Left renal cortex interstitium (tissue), 4 donors: ENCODE measurements at places on chromosomes 1 and 21. TPM values are rescaled to one million over a fixed set of nuclear protein-coding genes. Genes with fewer than 3 reads are reported as not detected.

- DNase-seq, result no peak
Observed at GRCh38 chr1:224629965-224630364, 13.8 kb downstream of the CNIH3 start.

DNA sequence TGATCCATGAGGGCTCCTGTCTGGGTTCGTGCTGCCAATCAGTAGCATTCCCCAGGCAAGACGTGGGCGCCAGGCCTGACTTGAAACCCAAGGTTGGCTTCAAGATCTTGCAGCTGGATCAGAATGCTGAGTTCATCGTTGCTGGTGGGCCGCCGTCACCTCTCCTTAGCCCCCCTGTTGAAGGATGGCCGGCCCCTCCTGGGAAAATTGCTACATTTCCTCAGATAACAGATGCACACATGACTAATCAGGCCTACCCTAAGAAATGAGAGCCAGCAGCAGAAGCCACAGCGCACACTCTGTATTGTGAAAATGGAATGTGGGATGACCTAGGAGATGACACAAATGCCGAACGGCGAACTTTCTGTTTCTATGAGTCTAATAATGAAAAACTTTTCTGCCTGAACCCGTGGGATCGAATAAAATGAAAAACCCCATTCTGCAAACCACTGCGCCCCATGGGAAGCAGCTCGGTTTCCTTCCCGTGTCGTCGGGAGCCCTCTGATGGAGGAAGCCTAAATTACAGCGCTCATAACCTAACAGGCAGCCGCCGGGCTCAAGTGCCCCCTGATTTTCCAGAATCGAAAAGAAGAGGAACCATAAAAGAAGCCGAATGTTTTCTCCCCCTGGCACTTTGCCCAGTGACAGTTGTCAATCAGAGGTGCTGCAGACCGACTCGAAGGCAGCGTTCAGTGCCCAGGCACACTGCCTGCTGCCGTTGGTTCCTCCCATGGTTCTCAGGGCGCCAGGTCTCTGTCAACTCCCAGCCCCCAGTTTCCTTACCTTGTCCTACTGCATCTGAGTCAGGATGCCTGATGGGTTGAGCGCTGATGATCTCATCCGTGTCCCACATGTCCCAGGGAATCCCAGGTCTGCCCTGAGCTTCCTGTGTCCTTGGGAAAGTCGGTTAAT is 38.2 kb upstream of the H6PD start:
- no peak for DNase-seq

GRCh38 chr1:200525090-200525987 is 95.2 kb downstream of the KIF14 start:
- no peak for DNase-seq

- no peak for DNase-seq
Observed at GRCh38 chr1:116564426-116564825, 6.4 kb downstream of the CD58 start.

- no peak for DNase-seq
Observed at GRCh38 chr1:149877211-149877946, 22.0 kb upstream of the BOLA1 start.

DNA sequence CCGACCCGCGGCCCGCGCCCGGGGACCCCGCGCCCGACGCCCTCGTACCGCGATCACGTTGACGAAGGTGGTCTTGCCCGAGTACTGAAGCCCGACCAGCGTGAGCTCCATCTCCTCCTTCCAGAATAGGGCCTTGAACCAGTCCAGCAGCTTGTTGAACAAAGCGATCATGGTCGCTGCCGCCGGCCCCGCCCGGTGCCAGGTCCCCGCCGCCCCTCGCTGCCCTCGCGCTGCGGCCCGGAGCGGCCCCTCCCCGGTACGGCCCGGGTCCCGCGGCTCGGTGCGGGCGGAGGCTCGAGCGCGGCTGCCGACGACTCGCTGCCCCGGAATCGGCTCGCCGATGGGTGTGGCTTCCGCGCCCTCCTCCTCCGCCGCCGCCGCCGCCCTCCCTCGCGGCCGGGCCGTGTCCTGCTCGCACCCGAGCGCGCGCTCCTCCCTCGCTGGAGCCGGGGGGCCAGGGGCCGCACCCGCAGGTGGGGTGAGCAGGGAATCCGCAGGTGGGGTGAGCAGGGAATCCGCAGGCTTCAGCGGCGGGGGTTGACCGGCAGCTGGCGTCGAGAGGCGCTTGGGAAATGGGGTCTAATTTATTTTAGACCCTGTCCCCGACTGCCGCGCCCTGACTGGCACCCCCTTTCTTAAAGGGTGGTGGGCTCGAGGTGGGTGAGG is at the start of gene ARL8A:
ARL8A (minus strand) TSS at position 336 of the 666 bp plus-strand sequence; CDS start at position 171, 165 bp downstream.
- no peak for DNase-seq

GRCh38 chr1:83769072-83769471 is 229.9 kb downstream of the TTLL7 start:
- DNase-seq, result no peak

DNA sequence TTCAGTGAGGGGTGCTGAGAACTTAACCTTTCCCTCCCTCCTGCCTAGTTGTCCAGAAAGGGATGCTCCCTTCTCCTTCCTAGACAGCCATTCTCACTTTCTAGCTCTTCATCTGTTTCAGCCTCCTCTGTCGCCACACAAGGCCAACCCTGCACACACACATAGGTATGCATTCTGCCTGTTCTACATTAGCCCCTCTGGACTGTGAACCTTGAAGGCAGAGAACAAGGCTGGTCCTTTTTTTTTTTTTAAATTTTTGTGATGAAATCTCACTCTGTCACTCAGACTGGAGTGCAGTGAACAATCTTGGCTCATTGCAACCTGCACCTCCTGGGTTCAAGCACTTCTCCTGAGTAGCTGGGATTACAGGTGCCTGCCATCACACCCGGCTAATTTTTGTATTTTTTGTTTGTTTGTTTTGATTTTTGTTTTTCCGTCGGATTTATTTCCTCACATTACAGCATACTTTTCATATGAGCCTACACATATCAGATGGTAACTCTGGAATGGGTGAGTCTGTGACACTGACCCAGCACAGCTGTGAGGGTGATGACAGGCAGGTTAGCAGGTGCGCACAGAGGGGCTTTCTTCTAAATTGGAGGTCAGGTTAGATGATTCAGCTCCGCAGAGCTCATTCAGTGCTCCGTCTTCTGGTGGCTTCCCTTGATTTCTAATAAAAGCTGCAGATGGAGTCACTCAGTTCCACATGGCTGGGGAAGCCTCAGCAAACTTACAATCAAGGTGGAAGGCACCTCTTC is 4.9 kb upstream of the AKR1A1 start:
- no peak for DNase-seq

- no peak for DNase-seq
Observed at GRCh38 chr1:172084876-172085275, 243.6 kb downstream of the DNM3 start.

DNA sequence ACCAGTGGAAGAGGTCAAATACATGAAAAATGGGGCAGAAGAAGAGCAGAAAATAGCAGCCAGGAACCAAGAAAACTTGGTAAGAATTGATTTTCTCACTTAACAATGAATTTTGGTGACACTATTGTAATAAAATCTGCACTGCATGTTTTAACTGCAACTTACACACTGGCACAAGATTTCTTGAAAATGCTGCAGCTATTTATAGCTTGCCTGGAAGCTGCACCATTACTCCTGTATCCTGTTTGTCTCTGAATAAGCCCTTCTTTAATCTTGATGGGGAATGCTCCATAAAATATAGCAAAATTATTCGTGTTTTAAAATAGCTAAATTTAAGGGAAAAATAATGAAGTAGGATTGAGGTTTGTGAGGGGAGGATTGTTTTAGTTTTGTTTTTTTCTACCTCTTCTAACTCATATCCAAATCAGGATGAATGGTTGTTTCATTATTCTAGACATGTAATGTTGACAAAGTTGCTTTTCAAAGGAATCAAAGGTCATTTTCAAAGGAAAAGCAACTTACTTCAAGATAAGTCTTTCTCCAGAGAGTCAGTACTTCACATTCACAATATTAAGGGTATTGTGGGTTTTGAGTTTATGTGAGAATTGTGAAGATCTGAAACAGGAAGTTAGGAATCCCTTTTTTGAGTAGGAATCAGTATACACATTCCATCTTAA is 120.9 kb downstream of the C1orf21 start:
- no peak for DNase-seq

DNA sequence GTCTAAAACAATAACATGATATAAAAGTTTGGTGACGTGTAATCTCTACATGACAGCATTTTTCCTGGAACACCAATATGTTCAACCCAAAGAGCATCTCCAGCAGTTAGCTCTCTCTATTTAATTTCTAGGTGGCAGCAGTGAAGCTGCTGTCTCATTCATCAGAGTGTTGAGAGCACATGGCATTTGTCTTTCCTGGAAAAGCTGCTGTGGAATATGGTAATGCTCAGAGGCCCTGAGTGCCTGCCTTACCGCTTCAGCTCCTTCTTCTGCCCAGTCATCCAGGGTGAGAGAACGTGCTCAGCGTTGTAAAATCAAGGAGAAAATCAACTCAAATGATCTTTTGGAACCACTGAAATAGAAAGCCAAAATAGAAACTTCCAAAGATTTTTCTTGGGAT is 640.7 kb downstream of the ADGRL2 start:
- no peak for DNase-seq

DNA sequence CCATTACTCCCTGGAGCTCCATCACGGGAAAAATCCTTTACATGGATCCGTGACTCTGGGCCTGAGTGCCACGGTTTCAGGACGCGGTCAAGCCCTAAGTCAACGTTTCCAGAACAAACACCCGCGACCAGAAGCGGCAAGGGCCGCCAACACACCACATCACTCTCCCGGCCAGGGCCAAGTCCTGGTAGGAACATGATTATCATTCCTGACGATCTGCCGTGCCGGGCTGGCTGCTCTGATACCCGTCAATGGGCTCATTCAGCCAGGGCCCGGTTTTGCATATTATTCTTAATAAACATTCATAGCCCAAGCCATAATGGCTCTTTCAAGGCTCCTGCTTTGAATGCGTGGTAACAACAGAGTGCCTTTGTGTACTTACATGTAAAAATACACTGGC is 44.6 kb upstream of the SIM2 start:
- no peak for DNase-seq

GRCh38 chr1:37890378-37891014 is 31.1 kb upstream of the MTF1 start:
- DNase-seq, result no peak

GRCh38 chr1:38670544-38671122 is 188.9 kb downstream of the RRAGC start:
- no peak for DNase-seq

GRCh38 chr1:47696404-47696736 is 258.5 kb downstream of the FOXD2 start:
- no peak for DNase-seq

GRCh38 chr1:48683839-48684238 is 92.9 kb downstream of the BEND5 start:
- no peak for DNase-seq

GRCh38 chr1:56326056-56326455 is 253.3 kb downstream of the PLPP3 start:
- no peak for DNase-seq

Gene FTCD
- 51.7 TPM for polyA plus RNA-seq

Gene CCDC190
- not detected for polyA plus RNA-seq

Gene WDR64
- 1.5 TPM for polyA plus RNA-seq

Gene PPFIA4
- 12.2 TPM for polyA plus RNA-seq

Gene LAX1
- polyA plus RNA-seq, result 0.16 TPM

Gene CLSTN1
- polyA plus RNA-seq, result 164 TPM

Gene LRRC71
- 0.25 TPM for polyA plus RNA-seq
